Motor neuron (in vitro differentiated cells): ENCODE measurements at places on chromosomes 3 and 15. TPM values are rescaled to one million over a fixed set of nuclear protein-coding genes. Genes with fewer than 3 reads are reported as not detected.

SAMD7 gene
- not detected in 2 replicates for total RNA-seq

PAQR9 gene
- 2.8 and 3.3 TPM in 2 replicates for total RNA-seq

KLHL24 gene
- total RNA-seq: 90.5 and 95.4 TPM in 2 replicates

UPK1B gene
- 0.43 and 0.73 TPM in 2 replicates for total RNA-seq
